Peyer's patch (tissue), 4 donors: ENCODE measurements at places on chromosomes 12 and 14.

DNA sequence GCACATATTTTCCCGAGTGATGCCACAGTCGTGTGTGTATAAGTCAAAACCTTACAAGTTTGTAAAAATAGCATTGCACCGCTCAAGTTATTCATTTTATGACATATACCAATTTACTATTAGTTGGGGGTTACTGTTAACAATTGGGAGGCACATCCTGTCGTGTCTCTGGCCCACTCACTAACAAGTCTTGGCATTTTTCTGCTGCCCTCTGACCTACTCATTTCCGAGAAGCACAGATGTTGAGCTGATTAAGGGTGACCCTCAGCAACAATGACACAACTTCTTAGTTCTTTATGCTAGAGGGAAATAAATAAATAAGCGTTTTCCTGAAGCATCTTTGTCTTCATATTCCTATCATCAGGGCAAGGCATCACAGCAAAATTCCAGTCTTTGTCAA is 6.8 kb upstream of the ATG14 start:
- no peak for DNase-seq

DNA sequence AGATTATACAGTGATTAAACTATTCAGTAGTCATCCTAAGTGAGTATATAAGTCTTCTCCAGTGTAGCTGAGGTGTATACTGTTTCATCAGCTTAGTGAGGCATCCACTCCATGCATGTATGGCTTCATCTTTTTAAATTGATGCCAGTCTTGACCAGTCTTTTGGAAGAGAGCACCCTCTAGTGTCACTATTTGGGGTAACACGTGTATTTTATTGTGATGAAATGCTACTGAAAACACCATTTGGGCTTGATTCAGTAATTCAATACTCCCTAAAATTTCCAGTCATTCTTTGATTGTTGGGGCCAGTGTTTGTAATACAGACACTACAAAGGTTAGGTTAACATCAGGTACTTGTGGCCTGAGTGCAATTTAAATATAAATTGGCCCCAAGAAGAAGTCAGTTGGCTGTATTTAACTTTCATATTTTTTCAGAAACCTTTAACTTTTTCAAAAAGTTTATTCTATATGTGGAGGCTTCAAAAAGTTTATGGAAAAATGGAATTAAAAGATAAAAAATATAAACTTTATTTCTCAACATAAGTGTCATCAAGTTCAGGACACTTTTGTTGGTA is 35.3 kb downstream of the MIPOL1 start:
- no peak for DNase-seq

DNA sequence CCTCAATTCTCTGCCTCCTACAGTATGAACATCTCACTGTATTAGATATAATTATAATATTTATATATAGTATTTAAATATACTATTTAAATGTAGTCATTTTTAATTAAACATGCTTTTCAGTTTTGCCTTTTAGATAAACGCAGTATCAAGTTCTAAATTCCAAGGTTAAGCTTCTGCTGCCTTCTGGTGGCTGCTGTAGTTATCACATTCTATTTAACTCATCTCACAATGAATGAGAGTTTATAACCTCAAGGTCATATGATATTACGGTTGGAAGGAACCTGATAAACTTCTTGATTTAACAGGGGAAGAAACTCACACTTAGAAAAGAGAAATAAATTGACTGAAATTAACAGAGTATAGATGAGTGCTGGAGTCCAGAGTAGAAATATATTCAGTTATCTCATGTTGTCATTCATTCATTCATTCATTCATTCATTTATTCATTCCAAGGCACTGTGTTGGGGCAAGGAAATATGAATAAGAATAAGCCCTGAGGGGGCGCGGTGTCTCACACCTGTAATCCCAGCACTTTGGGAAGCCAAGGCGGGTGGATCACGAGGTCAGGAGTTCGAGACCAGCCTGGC is 31.9 kb downstream of the GUCY2C start:
- DNase-seq = peak; percentile 63

GRCh38 chr12:53198486-53199110 is 8.5 kb downstream of the ITGB7 start:
- DNase-seq = peak; percentile 54

GRCh38 chr12:85781766-85782165 is 54.4 kb downstream of the RASSF9 start:
- DNase-seq = no peak

DNA sequence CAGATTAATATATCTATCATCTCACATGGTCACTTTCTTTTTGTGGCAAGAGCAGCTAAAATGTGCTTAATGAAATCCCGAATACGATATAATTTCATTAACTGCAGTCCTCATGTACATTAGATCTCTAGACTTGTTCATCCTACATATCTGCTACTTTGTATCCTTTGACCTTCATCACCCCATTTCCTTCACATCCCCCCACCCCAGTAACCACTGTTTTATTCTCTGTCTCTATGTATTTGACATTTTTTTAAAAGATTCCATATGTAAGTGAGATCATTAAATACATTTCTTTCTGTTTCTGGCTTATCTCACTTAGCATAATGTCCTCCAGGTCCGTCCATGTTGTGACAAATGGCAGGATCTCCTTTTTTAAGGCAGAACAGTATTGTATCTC is 23.0 kb upstream of the ST8SIA1 start:
- DNase-seq = no peak

DNA sequence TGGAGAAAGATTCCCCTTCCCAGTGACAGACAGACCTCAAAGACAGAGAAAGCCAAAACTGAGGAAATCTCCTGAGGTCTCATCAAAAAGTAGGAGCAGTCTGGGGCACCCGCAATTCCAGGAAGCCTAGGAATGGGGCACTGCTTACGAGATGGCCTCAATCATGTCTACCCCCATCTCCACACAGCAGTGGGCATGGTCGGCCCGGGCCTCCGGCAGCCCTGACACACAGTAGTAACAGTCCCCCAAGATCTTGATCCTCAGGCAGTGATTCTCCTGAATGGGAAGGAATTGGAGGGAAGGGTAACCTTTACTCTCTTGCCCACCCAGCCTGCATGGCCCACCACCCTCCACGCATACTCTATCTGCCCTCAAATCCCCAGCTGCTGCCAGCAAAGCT is 11.9 kb downstream of the ADCY6 start:
- DNase-seq = no peak

GRCh38 chr12:105100998-105101397 is 6.5 kb upstream of the WASHC4 start:
- no peak for DNase-seq

DNA sequence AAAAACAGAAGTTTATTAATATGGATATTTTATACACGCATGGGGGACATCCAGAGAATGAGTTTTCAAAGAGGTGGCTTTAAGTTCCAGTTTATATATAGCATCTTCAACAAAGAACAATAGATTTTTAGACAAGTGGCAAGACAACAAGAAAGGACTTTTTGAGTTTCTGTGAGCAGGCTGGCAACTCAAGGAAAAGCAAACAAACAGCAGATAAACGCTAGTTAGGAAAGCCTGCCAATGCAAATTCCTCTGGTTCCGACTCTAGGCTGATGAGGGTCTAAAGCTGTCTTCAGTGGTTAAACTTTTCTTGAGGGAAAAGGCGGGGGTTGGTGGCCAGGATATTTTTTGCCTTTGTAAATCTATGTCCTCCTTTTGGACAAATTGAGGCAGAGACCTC is 78.4 kb upstream of the EEA1 start:
- no peak for DNase-seq

DNA sequence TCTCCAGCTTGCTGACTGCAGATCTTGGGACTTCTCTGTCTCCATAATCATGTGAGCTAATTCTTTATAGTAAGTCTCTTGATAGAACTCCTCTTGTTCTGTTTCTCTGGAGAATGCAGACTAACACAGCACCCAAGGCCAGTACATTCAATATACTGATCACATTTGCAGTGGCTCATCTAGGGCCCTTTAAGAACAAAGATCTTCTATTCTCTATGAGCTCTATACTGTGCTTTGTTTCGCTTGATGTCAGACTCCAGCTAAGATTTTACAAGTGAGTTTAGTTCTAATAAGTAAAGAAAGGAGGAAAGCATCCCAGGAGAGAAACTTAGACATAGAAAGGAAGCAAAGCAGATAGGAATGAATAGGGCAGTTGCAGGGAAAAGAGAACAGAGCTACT is 69.3 kb upstream of the TMPO start:
- DNase-seq = no peak

- no peak for DNase-seq
Observed at GRCh38 chr12:47271800-47272239, 192.1 kb upstream of the AMIGO2 start.

DNA sequence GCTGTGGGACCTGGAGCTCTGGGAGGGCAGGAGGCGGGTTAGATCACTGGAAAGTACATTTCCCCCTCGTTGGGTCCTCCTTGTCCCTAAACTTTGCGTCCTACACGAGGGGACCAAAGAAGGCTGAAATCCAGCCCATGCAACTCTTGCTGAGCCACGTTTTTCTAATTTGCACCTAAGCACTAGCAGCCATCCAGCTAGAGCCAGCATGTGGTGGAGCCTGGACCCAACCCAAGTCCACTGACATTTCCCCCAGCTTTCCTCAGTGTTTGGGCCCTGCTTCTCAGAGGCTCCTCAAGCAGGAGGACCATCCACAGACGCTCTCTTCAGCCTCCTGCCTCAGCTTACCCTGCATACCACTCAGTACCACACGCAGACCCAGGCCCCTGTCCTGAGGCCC is 49.7 kb downstream of the TSPAN11 start:
- no peak for DNase-seq

DNA sequence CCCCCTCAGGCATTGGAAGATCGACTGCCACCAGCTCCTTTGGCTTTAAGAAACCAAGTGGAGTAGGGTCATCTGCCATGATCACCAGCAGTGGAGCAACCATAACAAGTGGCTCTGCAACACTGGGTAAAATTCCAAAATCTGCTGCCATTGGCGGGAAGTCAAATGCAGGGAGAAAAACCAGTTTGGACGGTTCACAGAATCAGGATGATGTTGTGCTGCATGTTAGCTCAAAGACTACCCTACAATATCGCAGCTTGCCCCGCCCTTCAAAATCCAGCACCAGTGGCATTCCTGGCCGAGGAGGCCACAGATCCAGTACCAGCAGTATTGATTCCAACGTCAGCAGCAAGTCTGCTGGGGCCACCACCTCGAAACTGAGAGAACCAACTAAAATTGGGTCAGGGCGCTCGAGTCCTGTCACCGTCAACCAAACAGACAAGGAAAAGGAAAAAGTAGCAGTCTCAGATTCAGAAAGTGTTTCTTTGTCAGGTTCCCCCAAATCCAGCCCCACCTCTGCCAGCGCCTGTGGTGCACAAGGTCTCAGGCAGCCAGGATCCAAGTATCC is 288.7 kb downstream of the NAV3 start:
- DNase-seq = no peak

- DNase-seq = no peak
Observed at GRCh38 chr12:10369557-10370415, 20.1 kb downstream of the KLRK1 start.

DNA sequence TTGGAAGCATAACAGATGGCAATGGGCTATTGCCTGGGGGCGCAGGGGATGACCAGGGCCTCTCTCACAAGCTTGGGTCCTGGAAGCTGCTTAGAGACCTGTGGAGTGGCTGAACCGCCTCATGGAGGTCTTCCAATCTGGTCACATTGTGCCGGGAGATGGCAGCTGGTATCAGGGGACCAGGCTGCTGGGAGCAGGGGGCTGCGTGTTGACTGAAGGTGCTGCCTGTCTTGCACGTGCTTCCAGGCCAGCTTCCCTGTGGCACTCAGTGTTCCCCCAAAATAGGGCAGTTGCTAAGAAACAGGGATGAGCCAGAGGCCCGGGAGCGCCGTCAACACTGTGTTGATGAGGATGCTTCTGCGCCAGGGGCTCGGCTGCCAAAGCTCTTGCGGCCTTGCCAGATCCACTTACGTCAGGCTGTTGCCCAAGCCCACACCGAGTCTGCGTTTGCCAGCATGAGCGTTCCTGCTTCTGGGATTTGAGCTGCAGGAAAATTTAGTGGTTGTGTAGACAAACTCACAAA is 39.8 kb downstream of the ELK3 start:
- DNase-seq = peak; percentile 82

DNA sequence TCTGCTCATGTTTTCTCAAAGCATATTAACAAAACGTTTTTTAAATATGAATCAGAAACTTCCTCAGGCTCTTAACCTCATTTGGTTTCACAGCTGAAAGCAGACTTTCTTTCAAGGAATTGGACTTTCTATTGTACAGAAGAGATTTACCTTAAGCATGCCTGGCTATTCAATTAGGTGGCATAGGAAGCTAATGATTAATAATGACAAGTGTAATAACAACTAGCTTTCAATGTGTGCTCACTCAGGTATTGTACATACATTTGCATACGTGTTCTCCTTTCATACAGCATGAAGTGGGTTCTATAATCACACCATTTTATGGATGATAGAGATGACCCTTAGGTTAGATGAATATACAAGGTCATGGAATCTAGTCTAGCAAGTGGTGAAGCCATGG is 115.7 kb downstream of the ANO6 start:
- no peak for DNase-seq
